ENCODE measurements at places on chromosomes 3 and 15. TPM values are rescaled to one million over a fixed set of nuclear protein-coding genes. Genes with fewer than 3 reads are reported as not detected.
A peak's percentile ranks its signal among the peaks of the same experiment; 100 is the strongest.

DNA sequence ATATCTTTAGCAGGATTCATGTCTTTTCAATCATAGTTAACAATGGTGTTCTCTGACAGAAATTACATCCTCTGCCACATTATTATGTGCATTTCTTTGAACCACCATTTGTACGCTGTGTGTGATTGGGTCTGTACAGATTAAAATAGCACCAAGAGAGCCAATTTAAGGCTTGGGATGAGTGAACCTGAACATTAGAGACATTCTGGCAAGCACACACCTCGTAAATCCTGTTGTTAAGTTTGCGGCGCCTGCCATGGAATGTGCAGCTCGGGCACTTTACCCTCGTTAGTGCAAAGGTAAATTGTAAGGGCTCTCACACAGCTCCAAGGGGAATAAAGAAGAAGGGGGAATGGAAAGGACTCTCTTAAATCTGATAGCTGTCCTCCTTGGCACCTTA is 482.4 kb upstream of the DPPA4 start:
- DNase-seq, result no peak

DNA sequence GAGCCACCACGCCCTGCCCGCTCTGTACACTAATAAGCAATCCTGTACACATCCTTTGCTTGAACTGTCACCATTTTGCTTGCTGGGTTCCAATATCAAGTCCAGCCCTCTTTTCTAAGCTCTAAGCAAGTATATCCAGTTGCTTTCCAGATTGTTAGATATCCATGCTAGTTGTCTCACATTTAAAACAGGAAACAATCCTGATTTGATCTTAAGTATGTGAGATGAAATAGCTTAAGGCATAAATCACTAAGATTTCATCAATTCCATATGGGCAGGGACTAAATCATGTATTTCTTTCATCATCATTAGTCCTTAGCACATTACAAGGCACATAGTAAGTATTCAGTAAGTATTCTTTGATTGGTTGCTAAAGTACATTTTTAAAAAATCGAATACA is 16.2 kb downstream of the ATP11B start:
- no peak for DNase-seq

- no peak for DNase-seq
Measured at GRCh38 chr3:69628951-69629350, 110.3 kb upstream of the MITF start.

- no peak for DNase-seq
Measured at GRCh38 chr3:188581365-188581764, 427.4 kb downstream of the LPP start.

DNA sequence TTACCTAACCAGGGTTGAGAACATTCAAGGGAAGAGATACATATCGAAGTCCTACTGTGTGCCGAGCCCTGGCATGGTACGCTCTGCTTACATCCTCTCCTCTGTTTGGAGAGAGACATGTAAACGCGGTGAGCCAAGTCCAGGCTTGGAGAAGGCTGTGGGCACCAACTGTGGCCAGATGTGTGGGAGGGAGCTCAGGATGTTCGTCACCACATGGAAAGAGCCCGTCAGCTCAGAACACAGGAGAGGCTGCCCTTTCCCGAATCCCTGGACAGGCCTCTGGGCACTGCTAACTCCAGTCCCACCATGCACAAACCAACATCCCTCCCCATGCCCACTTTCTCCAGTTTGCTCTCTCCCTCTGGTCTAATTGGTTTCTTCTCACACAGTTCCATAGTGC is 43.0 kb downstream of the MESD start:
- DNase-seq, result no peak

Gene PAK2
- polyA plus RNA-seq, result 23.0 TPM

- DNase-seq, result no peak
Measured at GRCh38 chr3:172260381-172260780, 187.9 kb downstream of the GHSR start.

Gene ISL2
- not detected for polyA plus RNA-seq

DNA sequence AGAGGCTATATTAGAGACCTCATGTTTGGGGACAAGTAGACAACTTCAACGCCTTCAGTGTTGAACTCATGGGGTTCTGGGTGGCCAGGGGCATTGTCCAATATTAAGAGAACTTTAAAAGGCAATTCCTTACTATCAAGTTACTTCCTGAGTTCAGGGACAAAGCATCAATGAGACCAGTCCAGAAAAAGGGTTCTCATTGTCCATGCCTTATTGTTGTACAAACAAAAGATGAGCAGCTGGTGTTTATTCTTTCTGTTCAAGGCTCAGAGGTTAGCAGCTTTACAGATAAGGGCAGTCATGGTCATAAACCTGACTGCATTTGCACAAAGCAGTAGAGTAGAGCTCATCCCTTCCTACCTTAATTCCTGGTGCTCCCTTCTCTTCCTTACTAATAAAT is 18.5 kb upstream of the PDHB start:
- DNase-seq, result no peak

GRCh38 chr3:188839187-188839695 is 332.5 kb upstream of the TPRG1 start:
- DNase-seq, result no peak

- DNase-seq, result no peak
Measured at GRCh38 chr3:48532271-48532976, 24.2 kb downstream of the PFKFB4 start.

GRCh38 chr3:130950124-130950523 is 56.2 kb downstream of the ATP2C1 start:
- DNase-seq, result no peak

Gene RTP1
- not detected for polyA plus RNA-seq

DNA sequence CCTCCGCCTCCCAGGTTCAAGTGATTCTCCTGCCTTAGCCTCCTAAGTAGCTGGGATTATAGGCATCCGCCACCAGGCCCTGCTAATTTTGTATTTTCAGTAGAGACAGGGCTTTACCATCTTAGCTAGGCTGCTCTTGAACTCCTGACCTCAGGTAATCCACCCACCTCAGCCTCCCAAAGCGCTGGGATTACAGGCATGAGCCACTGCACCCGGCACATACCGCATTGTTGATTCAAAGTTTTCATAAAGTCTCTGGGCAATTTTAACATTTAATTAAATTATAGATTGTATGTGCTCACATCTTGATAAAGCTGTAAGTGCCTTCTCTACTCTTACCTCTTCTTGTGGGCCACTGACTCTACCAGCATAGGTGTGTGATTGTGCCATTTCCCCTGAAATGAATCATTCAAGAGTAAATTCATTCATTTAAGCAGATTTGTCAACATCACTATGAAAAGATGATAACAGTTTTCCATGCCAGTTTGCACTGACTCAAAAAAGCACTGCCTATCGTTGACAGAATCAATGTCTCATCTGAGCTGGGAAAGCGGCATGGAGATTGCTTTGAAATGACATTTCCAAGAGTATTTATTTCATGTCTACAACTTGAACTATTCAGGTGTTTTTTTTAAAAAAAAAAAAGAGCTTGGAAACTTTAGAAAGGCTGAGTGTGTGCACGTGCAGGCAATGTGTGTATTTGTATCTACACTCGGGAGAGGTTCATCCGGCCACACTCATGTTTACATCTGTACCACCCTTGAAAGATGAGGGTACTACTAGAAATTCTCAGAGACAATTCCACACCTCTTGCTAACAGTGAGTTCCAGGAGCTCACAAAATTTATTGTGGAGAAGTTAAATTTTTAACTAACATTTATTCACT is 3.5 kb downstream of the BCL2A1 start:
- no peak for DNase-seq

DNA sequence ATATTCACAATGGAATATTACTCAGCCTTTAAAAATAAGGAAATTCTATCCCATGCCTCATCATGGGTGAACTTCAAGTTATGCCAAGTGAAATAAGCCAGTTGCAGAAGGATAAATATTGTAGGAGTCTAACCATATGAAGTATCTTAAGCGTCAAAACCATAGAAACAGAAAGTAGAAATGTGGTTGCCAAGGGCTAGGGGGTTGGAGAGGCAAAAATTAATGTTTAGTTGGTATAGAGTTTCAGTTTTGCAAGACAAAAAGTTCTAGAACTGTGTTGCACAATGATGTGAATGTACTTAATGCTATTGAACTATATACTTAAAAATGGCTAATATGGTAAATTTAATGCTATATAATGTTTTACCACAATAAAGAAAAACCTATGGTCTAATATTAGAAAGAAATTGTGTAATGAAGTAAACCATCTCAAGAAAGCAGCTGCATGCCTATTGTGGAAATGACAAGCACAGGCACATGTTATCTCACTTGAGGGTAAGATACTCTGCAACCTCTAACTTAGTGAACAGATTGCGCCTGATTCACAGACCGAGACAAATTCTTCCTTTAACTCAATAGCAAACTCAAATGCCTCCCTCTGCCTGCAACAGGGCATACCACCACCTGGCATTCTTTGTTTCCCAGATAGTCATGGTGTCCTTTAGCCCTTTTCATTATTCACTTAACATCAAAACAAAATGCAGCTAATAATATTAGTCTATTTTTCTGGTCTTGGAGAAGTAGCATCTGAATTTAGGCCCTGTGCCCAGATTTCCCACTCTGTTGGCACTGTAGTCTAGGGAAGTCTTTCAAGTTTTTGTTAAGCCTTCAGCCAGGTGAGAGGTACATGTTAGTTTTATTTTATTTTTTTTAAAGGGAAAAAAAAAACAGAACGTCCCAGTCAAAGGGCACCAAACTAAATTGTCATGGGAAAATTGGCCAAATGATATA is 80.2 kb upstream of the ACP3 start:
- no peak for DNase-seq

- no peak for DNase-seq
Measured at GRCh38 chr15:55993804-55994560, 570 bp upstream of the NEDD4 start.

- no peak for DNase-seq
Measured at GRCh38 chr3:155190691-155191090, 102.8 kb downstream of the STRIT1 start.

- no peak for DNase-seq
Measured at GRCh38 chr15:23038726-23039142, 635 bp downstream of the TUBGCP5 start.

- DNase-seq, result no peak
Measured at GRCh38 chr3:195613468-195614069, 29.8 kb upstream of the APOD start.

Gene CFAP91
- 1.6 TPM for polyA plus RNA-seq

GRCh38 chr15:98876451-98877369 is 130.9 kb downstream of the PGPEP1L start:
- no peak for DNase-seq

DNA sequence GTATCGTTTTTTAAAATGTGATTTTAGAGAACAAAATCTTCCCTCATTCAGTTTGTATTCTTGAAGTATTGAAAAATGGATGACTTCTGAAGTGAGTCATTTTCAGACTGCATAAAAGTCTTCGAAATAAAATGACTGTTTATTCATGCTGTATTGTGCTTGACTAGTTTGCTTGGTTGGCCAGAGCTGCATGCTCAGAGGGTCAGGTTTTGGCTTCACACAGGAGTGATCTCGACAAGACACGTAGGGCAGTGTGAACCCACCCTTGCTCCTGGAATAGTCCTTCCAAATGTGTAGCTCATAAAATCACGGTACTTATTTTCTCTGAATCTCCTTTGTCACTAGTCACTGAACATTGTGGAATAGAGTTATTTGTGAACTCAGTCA is 73.3 kb downstream of the FNDC3B start:
- no peak for DNase-seq

- no peak for DNase-seq
Measured at GRCh38 chr3:29381595-29381994, 100.7 kb downstream of the RBMS3 start.

- DNase-seq, result no peak
Measured at GRCh38 chr3:74233091-74233490, 381.4 kb downstream of the CNTN3 start.

Gene ANKRD34C
- 0.15 TPM for polyA plus RNA-seq

Gene AMT
- polyA plus RNA-seq, result 22.6 TPM

Gene ZNF860
- polyA plus RNA-seq, result 0.06 TPM

DNA sequence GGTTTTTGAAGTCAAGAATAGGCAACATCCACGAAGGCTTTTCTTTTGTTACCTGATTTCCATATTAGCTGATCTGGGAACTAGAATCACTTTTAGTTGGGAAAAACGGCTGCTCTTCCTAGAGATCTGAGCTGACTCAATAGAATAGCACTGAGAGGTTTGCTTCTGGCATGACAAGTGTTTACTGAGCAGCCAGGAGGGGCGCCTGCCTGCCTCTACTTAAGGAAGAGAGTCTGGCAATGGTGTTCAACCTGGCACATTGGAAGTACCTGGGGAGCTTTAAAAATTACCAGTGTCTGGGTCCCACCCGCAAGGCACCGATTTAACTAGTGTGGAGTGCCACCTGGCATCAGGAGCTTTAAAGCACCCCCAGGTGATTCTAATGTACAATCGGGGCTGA is 34.4 kb downstream of the FAM43A start:
- no peak for DNase-seq

Gene NR1I2
- polyA plus RNA-seq, result 0.15 TPM

GRCh38 chr3:11643201-11643603 is 513 bp downstream of the VGLL4 start:
- peak; percentile 45 for DNase-seq

GRCh38 chr3:142356818-142357217 is 91.0 kb downstream of the XRN1 start:
- no peak for DNase-seq

Gene ARPP21
- polyA plus RNA-seq, result 0.06 TPM

DNA sequence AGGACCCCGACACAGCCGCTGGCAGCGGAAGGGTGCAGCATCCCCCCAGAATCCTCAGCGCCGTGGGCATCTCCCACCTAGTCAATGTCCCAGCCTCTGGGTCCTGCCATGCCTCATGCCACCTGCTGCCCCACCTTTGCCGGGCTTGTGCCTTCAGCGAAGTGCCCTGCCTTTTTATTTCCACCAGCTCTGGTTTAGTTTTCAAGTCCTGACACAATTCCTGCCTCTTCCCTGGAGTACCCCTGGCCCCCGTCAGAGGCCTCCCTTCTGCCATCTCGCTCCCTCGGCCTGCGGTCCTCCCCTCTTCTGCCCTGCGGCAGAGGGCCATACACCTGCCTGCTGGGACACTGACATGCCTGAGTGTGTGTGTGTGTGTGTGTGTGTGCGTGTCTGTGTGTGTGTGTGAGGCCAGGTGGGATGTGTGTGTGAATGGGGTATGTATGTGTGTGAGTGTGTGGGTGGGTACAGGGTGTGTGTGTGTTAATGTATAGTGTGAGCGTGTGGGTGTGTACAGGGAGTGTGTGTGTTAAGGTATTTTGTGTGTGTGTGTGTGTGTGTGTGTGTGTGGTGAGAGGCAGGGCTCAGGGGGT is 129.9 kb downstream of the SMAD6 start:
- no peak for DNase-seq

GRCh38 chr3:135087782-135088181 is 292.7 kb downstream of the EPHB1 start:
- DNase-seq, result no peak

GRCh38 chr15:65388306-65389080 is 10.7 kb upstream of the IGDCC3 start:
- DNase-seq, result no peak

DNA sequence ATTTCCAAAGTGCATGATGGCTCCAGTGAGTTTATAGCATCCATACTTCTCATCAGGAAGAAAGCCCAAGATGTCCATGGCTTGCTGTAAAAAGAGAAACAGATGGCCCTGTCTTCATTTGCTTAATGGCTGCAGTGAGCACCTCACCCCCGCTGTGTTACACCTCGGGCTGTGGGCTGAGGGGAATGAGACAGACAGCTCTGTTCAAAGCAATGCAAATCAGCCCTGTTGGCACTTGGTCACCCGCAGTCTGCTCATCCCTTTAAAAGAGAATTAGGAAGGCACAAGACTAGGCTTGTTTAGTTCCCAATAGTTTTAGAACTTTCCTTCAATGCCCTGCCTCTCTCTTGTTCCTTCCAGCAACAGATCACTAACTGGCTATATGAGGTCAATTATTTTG is 25.2 kb downstream of the MYH15 start:
- DNase-seq, result no peak

GRCh38 chr3:64266983-64267382 is 41.7 kb upstream of the PRICKLE2 start:
- DNase-seq, result no peak

Data from heart right ventricle (tissue), 16 donors.